ENCODE measurements at places on chromosomes 7 and 10.

DNA sequence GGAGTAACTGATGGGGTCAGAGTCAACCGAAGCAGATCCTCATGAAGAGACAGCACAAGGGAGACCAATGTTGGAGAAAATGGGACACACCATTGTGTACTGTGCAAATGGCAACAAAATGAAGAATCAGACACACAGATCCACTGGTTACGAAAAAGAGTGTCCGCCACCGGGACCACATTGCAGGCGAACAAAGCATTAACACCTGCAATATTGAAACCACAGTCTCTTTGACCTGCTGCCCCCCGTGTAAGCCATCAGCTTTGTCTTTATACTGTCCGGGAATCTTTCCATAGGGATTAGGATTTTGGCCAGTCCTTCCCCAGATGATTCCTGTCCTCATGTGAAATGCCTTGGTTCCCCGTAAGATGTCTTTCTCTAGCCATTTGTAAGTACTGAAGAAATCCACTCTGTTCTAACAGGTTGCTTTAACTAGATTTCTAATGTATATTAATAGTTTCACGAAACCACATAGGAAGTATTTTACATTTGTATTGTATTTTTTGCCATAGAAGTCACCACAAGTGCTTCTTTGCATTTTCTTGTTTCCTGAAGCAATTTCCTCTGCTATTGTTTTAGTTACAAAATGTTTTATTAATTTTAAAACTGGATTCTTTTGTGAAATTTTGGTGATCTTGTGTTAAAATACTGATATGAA lies 140.8 kb upstream of the NFE2L3 start:
- no peak for DNase-seq

GRCh38 chr7:39908973-39909372 lies 41.1 kb upstream of the CDK13 start:
- DNase-seq: no peak

GRCh38 chr7:5635006-5635405 lies 146.5 kb downstream of the RNF216 start:
- DNase-seq: no peak

- DNase-seq: no peak
Observed at GRCh38 chr7:102125127-102125596, 161.5 kb upstream of the SH2B2 start.

DNA sequence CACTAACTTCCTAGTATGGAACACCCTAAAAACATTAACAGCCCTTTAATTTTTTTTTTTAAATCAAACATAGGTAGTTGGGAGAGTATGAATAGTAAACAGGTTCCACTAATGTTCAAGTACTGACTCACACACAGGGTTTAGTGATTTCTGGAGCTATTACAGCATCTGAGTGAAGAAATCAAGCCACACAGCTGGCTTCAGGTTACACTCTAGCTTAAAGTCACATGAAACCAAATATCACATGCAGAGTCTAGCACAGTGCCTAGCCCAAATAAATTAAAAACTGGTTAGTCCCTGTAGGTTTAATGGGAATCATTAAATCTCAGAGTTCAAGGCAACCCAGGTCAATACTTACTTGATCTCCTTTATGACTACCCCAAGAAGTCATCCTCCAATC lies 11.6 kb downstream of the PANK1 start:
- no peak for DNase-seq

GRCh38 chr10:123724747-123725146 lies 58.6 kb downstream of the GPR26 start:
- no peak for DNase-seq

DNA sequence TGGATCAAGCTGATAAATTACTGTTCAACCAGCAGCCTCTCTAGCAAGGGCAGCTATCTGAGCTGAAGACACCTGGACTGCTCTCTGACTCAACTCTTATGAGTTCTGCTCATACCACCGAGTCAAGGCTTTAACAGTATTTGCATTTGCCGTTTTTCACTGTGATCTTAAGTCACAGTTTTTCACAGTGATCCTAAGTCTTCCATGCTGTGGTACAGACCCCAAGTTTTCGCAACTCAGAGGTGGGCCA lies 31.3 kb downstream of the PIP4K2A start:
- no peak for DNase-seq

GRCh38 chr7:957418-958220 lies 3.1 kb upstream of the ADAP1 start:
- no peak for DNase-seq

DNA sequence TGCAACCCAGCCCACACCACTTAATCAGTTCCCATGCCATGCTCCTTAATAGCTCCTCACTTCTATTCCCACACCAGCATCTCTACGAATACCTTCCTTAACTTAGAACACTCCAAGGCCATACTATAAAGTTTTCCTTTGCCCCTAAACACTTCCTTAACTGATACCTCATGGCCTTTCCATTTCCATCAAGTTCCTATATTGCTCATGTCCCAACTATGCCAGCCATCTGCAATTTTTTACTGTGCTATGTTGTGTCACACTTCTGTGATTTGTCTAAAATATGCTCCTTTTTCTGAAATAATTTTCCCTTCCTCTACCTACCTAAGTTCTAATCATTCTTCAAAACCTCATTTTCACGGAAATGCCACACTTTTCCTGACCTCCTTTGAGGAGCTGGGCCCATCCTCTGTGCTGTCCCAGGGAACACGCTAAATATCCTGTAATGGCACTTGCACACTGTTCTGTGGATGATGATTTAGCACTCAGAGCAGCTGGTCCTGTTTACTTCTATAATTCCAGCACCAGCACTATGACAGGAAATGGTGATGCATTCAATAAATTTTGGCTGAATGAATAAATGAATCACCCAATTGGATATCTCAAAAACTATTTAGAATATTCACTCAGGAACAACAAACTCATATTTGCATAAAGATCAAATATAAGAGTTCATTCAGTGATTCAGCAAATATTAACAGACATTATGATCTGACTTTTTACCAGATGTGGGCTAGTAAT lies 266.5 kb upstream of the HGF start:
- no peak for DNase-seq

DNA sequence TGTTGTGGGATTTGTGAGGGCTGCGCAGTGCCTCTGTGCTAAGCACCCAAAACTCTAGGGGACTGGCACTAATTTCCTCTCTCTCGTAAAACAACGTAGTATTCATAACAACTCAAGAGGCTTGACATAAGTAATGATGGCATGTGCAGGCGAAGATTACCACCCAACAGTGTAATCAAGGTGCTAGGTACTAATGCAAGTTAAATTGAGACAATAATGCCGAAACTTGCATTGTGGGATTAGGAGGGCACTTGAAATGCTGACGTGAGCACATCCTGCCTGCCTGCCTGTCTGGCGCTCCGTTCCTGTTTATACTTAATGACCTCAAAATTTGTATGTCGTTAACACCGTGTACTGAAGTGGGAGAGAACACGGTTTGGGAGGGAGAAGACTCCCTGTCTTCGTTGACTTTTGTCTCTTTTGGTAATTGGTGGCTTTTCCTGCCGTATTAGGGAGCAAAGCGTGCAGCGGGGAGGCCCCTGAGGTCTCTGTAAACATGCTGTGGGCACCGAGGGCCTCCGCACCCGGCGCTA lies 139.0 kb downstream of the MGMT start:
- no peak for DNase-seq

DNA sequence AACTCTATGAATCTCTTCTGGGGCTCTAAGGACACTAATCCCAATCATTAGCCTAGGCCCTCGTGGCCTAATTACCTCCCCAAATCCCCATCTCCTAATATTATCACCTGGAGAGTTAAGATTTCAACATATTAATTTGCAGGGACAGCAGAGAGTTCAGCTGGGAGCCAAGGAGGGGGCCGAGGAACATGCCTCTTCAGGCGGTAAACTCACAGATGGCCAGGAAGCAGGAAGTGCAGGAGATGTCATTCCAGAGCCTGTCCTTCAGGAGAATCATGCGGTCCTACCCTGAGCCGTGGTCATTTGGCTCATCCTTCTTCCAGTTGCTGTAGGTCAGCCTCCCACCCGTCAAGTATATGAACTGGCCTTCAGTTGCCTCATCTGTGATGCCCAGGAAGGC lies 21.9 kb upstream of the SFTPA2 start:
- no peak for DNase-seq

DNA sequence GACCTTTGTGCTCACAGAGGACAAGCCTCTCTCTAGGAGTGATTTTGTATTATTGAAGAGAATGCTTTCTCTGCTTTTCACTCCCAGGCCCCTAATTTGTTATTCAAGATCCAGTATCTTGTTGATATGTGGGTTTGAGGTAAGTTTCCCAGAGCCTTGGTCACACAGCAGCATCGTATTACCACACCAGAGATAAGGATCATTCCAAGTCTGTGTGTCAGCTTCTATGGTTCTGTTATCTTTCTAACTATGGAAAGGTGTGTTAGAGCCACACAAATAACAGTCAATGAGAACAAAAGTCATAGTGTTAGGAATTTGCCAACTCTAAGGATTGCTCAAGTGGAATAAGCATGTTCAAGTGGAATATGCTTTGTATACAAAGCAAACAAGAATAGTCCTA lies 1208.3 kb downstream of the GATA3 start:
- no peak for DNase-seq

GRCh38 chr7:140876519-140877248 lies 48.0 kb downstream of the BRAF start:
- no peak for DNase-seq

GRCh38 chr10:5293691-5294550 lies 70.8 kb upstream of the UCN3 start:
- DNase-seq: peak; percentile 80

DNA sequence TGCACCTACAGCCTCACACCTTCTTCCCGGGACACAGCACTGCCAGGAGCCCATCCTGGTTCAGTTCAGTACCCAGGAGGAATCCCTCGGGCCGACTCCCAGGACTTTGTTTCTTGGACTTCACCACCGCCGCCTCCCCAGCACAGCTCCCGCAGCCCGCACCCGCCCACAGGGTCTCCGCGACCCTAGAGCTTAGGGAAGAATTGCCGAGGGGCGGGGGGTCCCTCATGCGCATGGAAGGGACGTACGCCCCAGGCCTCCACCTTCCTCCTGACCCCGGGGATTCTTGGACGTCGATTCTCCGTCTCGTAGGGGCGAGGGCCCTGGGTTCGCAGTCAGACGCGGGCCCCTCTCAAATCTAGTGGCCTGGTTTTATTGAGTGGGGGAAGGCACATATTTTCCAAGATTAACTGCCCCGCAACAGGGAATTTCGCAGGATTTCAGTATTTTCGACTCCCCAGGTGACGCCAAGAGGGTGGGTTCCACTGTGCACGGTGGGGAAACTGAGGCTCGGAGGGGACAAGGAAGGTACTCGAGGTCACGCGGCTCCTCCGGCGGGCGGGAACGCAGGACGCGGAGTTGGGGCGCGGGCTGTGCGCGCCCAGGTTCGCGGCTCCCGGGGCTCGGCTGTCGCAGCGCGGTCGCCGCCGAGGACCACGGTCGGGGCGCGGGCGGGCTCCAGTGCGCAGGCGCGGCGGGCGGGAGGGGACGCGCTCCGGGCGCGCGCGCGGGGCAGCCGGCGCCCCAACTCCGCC lies at the start of gene ADCY1:
TSS of gene ADCY1 (plus strand) at position 708 of the 755 bp plus-strand sequence. CDS start 176 bp downstream, outside the sequence.
- DNase-seq: no peak

DNA sequence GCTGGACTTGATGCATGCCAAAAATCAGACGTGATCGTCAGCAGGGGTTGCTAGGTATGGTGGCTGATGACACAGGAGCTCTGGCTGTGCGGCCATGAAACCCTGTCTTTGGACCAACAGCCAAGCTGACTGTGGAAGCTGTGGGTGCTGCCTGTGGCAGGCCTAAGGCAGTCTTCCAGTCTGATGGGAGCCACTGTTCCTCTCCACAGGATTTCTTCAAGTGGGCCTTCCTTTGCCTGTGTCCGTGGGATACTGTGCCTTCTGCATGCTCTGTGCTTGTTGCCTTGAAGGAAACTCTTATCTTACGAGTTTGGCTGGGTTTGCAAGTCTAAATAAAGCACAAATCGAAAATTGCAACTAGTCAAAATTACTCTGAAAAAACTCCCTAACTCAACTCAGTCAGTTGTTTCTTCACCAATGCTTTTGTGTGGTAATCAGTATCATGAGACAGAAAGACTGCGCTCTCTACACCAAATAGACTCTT lies 101.9 kb upstream of the PDLIM1 start:
- DNase-seq: no peak

DNA sequence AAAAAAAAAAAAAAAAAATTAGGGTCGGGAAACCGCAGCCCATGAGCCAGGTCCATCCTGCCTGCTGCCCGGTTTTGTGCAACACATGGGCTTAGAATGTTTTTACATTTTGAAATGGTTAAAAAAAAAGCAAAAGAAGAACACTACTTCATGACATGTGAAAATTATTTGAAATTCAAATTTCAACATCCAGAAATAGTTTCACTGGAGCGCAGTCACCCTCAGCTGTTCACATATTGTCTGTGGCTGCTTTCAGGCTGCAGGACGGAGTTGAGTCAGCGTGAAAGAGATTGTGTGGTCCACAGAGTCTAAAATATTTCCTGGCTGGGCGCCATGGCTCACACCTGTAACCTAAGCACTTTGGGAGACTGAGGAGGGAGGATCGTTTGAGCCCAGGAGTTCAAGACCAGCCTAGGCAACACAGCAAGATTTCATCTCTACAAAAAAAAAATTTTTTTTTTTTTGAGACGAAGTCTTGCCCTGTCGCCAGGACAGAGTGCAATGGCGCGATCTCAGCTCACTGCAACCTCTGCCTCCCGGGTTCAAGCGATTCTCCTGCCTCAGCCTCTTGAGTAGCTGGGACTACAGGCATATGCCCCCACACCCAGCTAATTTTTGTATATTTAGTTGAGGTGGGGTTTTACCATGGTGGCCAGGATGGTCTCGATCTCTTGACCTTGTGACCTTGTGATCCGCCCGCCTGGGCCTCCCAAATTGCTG lies 63.9 kb upstream of the ECHDC3 start:
- DNase-seq: no peak

GRCh38 chr7:44101966-44102845 lies 1.9 kb upstream of the AEBP1 start:
- no peak for DNase-seq

DNA sequence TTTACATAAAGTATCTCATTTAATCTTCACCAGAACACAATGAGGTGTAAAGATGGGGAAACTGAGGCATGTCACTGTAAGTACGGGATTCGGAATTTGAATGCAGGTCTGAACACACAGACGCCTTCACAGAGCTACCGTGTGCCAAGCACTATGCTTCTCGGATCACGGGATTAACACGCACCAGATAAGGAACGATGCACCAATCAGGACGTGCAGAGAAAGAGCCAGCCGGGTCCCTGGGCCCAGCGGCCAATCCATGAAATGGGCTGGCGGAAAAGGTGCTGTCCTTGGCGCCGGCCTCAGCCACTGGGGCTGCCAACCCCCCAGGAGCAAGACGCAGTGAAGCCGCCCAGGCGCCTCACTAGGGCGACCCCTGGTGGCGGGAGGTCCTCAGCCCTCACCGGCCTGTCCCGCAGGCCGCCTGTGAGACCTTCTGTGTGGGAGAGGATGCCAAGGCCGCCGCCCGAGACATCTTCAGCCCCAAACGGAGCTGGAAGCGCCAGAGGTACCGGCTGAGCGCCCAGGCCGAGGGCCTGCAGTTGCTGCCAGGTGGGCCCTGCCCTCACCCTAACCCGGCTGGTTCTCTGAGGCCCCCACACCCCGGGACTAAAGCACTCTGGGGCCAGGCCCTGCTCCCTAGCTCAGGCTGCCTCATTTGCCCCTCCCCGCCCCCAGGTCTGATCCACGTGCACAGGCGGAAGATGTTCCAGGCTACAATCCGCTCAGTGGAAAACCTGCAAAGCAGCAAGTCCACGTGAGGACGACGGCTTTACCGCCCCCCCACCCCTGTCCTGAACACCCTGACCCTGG lies 15.6 kb downstream of the ATG9B start:
- peak; percentile 87 for DNase-seq

GRCh38 chr7:44277391-44277790 lies 48.0 kb downstream of the CAMK2B start:
- DNase-seq: no peak

GRCh38 chr7:94510582-94511496 lies 1.2 kb downstream of the CASD1 start:
- DNase-seq: no peak

GRCh38 chr7:106944035-106944665 lies 79.1 kb downstream of the PIK3CG start:
- no peak for DNase-seq
